ENCODE measurements at places on chromosomes 16 and 17.

- no peak for DNase-seq
These were observed 70.1 kb downstream of the NLK start for GRCh38 chr17:28112606-28113005.

DNA sequence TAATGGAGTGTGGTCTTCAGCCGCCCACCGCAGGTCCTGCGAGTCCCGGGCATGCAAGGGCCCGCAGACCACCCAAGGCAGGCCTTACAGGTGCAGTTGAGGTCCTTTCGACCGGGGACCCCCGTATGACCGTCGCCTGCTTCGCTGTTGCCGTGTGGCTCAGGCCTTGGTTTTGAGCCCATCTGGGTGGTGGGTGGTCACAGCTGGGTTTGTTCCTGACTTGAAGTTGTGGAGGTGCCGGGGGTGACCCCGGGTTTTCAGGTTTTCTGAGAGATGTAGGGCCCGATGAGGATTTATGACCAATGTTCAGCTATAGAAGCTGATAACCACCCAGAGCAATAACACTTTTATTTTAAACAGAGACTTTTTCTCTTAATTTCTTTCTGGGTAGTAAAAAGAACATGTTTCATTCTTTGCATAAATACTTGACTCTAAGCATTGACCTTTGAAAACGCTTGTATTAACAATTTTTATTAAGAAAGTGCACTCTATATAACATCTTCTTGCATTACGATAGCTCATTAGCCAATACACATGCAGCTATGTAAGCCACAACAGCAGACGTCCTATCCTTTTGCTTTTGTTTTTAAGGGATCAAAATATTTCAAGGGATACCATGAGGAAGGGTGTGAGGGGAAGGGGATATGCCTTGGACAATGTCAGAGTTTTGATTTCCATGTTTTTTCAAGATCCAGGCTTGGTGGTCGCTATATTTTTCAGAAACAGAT lies 1.9 kb downstream of the FOXL1 start:
- DNase-seq: no peak

- DNase-seq: no peak
These were observed 78.3 kb upstream of the FOXF1 start for GRCh38 chr16:86432048-86432447.

GRCh38 chr16:2881783-2882649 lies 999 bp upstream of the FLYWCH2 start:
- no peak for DNase-seq

- DNase-seq: no peak
These were observed 64.5 kb downstream of the RAI1 start for GRCh38 chr17:17745476-17746455.

GRCh38 chr16:66365651-66366050 lies 840 bp upstream of the CDH5 start:
- DNase-seq: no peak

DNA sequence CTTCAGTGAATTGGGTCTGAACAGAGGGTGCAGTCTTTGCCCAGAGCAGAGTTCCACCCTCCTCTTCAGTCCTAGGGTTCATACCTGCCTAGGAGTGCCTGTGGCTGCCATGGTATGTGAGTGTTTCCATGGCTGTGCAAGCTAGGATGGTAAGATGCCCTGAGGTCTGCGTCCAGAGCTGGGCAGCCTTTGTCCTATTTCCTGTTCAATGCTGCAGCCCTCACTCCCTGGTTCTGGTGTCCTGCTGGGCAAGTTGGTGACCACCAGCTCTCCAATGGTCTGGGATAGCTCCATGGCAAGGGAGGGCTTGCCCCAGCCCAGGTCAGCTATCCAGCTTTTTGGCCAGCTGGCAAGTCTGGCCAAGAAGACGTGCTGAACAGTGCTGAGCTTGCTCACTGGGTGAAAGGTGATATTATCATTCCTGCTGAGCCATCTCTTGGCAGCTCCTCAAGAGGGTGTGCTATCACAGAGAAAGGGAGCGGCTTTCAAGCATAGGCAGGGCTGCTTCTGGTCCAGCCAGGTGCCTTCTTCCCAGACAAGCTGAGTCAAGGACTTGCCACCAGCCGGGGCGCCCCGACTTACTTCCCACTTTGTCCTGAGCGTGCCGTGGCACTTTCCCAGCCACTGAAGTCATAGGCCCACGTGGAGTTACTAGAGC lies 13.0 kb upstream of the NFATC3 start:
- no peak for DNase-seq

GRCh38 chr17:46191322-46192188 lies 1.7 kb downstream of the KANSL1 start:
- no peak for DNase-seq

DNA sequence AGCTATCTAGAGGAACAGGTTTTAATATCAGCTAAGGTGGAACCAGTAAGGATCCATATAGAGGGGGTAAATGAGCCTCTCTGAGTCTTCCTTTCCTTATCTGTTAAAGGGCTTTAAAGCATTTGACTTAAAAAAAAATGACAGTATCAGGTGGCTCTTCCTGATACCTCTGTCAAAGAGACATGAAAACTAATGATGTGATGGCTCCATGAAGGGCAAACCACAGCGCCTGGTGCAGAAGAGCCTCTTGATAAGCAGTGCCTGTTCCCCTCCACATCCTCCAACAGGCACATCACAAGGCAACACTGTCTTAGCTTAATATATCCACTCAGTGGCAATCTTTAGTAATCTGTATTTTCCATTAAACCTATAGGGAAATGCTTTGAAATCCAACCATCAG lies 68.9 kb downstream of the USP31 start:
- no peak for DNase-seq

DNA sequence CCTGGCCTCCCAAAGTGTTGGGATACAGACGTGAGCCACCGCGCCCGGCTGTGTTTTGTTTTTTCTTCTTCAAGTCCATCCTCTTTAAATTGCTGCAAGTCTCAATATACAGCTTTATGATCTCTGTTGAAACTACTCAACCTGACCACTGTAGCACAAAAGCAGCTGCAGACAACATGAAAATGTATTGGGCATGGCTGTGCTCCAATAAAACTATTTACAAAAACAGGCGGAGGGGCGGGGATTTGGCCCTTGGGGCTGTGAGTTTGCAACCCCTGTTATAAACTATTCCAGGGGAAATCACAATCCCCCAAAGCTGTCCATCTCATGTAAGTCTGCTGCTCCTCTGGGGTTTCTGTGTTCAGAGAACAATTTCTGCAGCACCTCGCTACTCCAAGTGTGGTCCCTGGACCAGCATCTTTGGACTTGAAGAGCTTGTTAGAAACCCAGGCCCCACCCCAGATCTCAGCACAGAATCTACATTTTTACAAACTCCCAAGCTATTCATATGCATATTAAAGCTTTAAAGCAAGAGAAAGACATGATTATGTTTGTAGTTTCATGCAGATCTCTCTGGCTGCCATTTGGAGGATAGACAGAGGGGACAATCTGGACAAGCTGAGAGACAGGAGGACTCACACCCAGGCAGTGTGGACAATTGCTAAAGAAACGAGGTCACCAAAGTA lies 33.6 kb downstream of the TEKT5 start:
- no peak for DNase-seq

- DNase-seq: no peak
These were observed 170.2 kb downstream of the RAB11FIP4 start for GRCh38 chr17:31561469-31562375.

GRCh38 chr17:72342627-72343527 lies 222.1 kb downstream of the SOX9 start:
- no peak for DNase-seq

- DNase-seq: no peak
These were observed 27.0 kb upstream of the NXPH3 start for GRCh38 chr17:49548506-49549310.

- DNase-seq: no peak
These were observed 428 bp upstream of the DNASE1L2 start for GRCh38 chr16:2235695-2236336.

DNA sequence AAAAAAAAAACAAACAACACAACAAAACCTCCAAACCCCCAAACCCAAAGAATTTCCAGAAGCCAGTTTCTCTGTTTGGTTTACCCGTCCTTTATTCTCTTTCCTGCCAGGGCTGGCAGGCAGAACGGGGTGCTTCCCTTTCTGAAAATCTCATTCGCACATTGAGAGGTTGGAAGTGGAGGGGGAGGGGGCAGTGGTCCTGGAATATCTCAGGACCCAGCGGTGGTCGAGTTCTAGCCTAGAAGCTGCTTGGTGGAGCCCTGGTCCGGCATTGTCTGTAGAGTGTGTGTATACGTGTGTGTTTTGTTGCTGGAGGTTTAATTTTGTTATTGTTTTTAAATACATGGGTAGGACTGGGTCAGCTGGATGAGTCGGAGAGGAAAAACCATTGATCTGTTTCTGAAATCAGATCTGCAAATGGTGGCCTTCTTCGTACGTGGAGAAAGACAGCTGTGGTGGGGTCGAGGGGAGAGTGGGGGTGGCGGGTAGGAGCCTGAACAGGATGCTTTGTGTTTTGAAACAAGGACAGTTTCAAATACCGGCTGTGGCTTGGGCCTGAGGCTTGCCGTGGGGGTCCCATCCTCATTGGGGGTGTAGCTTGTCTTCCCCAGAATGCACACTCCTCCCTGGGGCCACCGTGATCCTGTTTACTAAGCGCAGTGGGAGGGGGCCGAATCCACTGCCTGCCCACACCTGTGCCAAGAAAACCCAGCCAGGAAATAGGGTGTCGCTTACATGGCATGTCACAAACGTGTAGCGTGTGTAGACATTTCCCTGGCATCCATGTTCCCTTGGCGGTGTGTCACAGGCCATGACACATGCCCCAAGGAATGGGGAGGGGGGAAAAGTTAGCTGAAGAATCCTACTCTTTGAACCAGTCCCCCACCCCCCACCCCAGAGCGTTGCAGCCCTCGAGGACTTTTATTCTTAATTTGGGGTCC lies 1.6 kb downstream of the CMIP start:
- DNase-seq: no peak

GRCh38 chr16:22206842-22207714 lies 1.0 kb downstream of the EEF2K start:
- no peak for DNase-seq

DNA sequence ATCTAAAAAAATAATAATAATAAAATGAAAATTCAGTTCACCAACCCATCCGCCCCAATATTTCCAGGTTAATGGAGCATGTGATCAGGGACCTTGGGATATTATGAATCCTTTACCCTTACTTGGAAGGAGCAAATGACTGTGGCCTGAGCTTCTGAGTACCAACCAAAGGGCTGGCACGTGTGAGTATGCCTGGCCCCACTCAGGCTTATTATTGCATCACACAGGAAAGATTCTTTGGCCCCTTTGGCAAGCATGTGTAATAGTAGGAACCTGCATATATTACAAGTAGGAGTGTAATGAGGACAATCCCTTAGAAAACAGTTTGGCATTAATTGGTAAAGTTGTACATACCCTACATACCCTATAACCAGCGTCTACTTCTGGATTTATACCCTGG lies 7.2 kb upstream of the C17orf78 start:
- no peak for DNase-seq

GRCh38 chr16:86680661-86681030 lies 102.3 kb downstream of the FOXL1 start:
- no peak for DNase-seq

DNA sequence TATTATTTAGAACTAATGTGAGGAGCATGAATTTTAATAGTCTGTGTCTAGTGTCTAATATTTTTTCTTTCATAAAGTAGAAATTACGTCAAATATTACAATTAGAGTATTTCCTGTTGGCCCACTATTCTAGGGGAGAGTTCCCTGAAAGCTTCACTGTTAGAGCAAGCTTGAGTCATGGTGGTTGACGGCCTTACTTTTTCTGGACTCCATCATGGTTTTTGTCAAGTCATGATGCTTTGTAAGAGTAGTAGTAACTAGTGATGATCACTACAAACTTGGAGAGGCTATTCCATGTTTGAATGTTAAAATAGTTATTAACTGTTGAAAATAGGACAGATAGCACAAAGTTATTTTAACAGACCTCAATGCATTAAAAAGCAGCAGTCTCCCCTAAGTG lies 1.7 kb downstream of the PSMD11 start:
- no peak for DNase-seq

DNA sequence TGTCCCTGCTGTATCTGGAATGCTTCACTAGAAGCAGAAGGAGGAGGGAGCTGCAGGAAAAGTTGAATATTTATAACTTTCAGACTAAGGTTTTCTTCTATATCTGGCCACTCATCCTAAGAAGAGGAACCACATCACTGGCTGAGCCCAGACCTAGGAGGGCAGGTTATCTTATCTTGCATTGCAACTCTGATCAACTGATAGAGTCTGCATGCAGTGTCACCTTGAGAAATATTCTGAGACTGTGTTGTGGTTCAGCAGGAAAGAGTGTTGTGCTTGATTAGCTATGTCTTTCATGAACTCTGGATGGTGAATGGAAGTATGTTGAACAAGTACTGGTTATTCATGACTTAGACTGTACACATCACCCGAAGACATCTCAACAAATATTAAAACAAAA lies 460.0 kb downstream of the TOX3 start:
- DNase-seq: no peak

GRCh38 chr16:88926374-88926990 lies 50.5 kb downstream of the CBFA2T3 start:
- no peak for DNase-seq

GRCh38 chr17:74465378-74466110 lies 890 bp upstream of the CD300A start:
- no peak for DNase-seq

- no peak for DNase-seq
These were observed 11.5 kb downstream of the SLC46A1 start for GRCh38 chr17:28394337-28395116.

DNA sequence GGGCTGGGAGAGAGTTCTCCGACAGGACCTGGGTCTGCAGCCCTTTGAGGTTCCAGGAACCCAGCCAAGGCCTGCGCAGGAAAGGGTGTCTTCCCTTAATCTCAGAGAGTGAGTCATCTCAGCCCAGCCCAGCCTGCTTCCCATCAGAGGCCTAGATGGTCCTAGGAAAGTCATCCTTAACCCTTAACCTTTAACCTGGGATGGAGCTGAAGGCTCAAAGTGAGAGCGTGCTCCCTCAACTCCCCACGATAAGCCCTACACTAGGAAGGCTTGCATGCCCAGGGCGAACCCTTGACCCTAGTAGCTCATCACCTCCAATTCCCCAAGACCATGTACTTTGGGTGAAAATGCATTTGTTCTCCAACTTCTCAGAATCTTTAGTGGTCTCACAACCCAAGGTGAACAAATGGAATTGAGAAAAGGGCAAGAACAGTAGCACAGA lies 4.8 kb upstream of the ATXN7L3 start:
- no peak for DNase-seq

GRCh38 chr16:77594057-77594456 lies 128.3 kb upstream of the NUDT7 start:
- DNase-seq: no peak

GRCh38 chr16:27670071-27670810 lies 120.3 kb downstream of the KATNIP start:
- no peak for DNase-seq

DNA sequence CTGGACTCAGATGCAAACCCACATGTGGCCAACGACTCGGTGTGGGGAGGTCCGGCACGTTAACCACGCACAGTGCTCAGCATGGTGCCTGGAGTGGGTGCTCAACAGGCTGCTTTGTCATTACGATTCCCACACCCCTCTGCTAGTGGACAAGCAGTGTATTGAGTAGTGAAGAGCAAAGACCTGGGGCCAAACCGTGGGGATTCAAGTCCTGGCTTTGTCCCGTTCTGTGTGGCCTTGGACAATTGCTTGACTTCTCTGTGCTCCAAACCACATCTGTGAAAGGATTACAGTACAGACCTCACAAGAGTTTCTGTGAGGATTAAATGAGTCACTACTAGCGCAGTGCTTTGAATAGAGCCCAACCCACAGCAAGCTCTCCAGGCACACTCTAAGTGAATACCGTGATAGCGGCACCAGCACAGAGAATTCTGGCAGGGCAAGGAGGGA lies 33.8 kb downstream of the TRPV2 start:
- DNase-seq: no peak

- no peak for DNase-seq
These were observed 73.2 kb downstream of the NT5M start for GRCh38 chr17:17376362-17376761.
